ENCODE measurements at places on chromosomes 3 and 15.

DNA sequence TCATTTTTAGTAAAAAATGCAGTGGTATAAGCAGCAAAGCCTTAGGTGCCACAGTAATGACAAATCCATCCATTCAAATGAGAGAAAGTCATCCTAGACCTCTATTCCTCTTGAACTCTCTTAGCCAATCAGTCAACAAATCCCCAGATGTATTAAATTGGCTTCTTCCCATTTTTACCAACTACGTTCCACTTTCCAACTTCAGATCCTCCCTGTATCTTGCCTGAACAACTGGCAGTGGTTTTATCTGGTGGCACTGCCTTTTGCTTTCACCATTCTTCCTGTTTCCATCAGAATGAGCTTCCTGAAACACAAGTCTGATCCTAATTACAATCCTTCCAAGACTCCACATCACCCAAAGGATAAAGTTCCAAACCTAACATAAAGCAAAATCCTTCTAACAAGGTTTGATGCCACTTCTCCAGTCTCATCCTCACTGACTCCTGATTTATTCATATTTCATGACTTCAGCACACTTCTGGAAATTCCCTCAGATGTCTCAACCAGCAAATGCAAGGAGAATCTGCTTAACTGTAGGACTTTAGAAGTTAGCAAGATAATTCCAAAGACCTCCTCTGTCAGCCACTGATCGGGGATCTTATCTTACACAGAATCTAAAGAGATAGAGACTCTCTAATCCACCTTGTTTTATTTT is 69.8 kb upstream of the SLC4A7 start:
- H3K4me1 ChIP-seq: no peaks in the 10 kb centered on the region
- no peak for DNase-seq
- no peaks in the 10 kb centered on the region for H3K36me3 ChIP-seq
- peaks cover 1% of the 10 kb centered on the region for H3K27me3 ChIP-seq

- no peak for DNase-seq
- no peaks in the 10 kb centered on the region for H3K4me1 ChIP-seq
- no peaks in the 10 kb centered on the region for H3K27me3 ChIP-seq
- peaks cover 2% of the 10 kb centered on the region for H3K36me3 ChIP-seq
- H3K4me3 ChIP-seq: no peak overlapping the region
These were observed 126.3 kb downstream of the DNAJB8 start for GRCh38 chr3:128340198-128340903.

- DNase-seq: no peak
- H3K4me1 ChIP-seq: no peaks in the 10 kb centered on the region
- H3K27me3 ChIP-seq: no peaks in the 10 kb centered on the region
- no peak overlapping the region for H3K27ac ChIP-seq
- H3K4me3 ChIP-seq: no peak overlapping the region
- H3K36me3 ChIP-seq: no peaks in the 10 kb centered on the region
These were observed 1233.1 kb downstream of the OTOL1 start for GRCh38 chr3:162729686-162730085.

GRCh38 chr3:111392894-111393398 is 149.1 kb upstream of the CD96 start:
- H3K36me3 ChIP-seq: peaks cover 9% of the 10 kb centered on the region
- DNase-seq: peak; percentile 6
- H3K27me3 ChIP-seq: no peaks in the 10 kb centered on the region
- peaks cover 13% of the 10 kb centered on the region for H3K4me1 ChIP-seq

GRCh38 chr3:182668974-182669373 is 124.3 kb upstream of the ATP11B start:
- H3K27ac ChIP-seq: no peak overlapping the region
- no peaks in the 10 kb centered on the region for H3K4me1 ChIP-seq
- no peaks in the 10 kb centered on the region for H3K36me3 ChIP-seq
- H3K4me3 ChIP-seq: no peak overlapping the region
